ENCODE measurements at places on chromosomes 3 and 15.

- no peak for DNase-seq
Observed at GRCh38 chr15:95843241-95843910, 487.1 kb upstream of the NR2F2 start.

GRCh38 chr3:184486614-184487013 lies 75.0 kb upstream of the EPHB3 start:
- no peak for DNase-seq

DNA sequence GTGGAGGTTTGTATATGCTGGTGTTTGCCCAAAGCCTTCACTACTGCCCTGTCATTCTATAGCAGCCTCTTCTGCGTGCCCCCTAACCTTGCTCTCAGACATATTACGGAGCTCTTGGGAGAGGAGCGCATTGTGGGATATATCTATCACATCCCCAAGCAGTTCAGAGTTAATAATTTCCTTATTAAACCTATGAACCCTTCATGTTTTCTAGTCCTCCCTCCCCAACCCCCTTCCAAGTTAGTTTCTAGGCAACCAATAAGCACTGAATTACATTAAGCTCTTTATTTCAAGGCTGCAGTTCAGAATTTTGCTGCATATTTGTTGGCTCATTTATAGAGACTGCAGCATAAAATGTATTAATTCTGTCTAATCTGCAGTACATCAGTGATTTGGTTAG lies 57.3 kb upstream of the GRM7 start:
- DNase-seq: no peak

DNA sequence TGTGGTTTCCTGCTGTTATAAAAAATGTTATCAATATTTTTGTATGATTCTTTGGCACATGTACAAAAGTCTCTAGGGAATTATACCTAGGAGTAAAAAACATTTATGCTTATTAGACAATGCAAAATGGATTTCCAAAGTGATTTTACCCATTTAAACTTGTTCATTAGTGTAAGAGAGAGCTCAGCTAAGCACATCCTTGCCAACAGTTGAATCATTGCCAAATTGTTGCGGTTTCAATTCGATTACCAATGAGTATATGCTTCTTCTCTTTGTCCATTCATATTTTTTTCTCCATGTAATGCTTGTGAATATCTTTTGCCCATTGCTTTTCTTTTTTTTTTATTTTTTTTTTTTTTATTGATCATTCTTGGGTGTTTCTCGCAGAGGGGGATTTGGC lies 17.2 kb downstream of the CASR start:
- DNase-seq: no peak

DNA sequence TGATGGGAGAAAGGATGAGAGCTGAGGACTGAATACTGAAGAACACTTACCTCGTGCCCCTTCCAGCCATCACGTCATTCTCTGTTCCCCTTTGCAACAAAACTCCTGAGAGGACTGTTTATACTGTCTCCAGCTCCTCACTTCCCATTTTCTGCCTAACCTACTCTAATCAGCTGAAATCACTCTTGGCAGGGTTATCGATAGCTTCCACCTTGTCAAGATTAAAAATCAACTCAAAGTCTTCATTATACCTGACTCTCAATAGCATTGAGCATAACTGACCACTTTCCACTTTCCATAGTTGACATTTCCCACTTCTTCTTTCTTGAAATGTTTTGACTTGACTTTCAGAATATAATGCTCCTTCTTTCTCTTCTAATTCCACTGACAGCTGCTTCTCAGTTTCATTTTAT lies 4.3 kb downstream of the BTBD1 start:
- no peak for DNase-seq

DNA sequence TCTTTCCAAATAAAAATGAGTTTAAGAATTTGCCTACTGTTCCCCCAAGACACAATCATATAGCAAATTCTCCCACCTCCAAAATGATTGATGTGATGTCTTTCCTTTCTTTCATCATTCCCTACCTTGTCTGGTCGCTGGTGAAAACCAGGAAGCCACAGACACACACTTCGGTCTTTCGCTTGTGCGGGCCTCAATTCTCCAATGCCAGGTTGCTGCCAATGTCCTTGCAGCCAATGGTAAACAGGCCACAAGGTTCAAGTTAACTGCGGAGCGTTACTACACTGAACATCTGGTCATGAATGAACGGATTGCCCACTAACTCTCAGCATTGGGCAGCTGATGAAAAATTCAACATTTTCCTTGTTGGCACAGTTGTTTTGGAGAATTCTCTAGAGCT lies 192.2 kb downstream of the FOXP1 start:
- no peak for DNase-seq

DNA sequence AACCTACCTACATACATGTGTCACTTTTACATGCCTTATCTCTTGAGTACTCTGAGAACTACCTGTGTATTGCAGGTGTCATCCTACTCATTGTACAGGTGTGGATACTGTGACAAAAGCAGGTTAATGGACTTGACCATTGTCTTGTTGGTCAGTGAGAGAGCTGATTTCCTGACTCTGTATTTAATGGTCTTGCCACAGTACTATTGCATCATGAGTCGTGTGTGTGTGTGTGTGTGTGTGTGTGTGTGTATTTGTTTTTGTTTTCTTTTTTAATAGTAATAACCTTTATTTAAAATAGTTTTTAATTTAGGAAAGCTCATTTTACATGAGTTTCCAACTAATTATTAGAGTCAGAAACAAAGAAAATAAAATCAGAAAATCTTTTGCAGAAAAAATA lies 7.7 kb downstream of the SELENOT start:
- no peak for DNase-seq

- peak; percentile 5 for DNase-seq
Observed at GRCh38 chr3:44104668-44105321, 136.9 kb upstream of the TOPAZ1 start.

- no peak for DNase-seq
Observed at GRCh38 chr3:143826296-143826695, 22.0 kb downstream of the SLC9A9 start.

DNA sequence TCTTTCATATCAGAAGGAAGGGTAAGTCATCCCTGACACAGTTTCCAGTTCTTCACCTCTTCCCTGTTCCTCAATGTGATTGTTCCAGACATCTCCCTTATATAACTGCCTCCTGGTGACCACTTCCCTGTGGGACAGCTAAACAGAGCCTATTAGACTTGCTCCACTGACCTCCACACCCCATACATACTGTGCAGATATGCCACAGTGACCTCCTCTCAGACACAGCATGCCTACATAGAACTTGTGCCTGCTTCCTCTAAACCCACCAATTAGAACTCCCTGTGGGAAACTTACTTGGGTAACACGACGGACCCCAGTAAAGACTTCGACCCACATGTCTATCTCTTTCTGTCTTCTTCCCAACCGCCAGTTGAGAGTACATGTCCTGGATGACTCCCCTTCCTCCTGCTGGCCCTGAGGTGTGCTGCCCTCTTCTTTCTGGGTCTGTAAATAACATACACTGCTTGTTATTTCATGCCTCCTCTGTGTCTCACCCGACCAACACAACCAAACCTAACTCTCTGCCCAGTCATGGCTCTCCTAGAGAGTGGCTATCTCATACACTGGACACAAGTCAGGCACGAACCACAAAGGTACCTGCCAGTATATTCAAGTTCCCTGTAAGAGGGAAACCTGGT lies 53.0 kb downstream of the IGSF11 start:
- no peak for DNase-seq

GRCh38 chr3:102791641-102792589 lies 357.1 kb downstream of the ZPLD1 start:
- DNase-seq: no peak

- no peak for DNase-seq
Observed at GRCh38 chr15:51302480-51302879, 35.9 kb downstream of the CYP19A1 start.

GRCh38 chr3:142118911-142119310 lies 30.4 kb downstream of the TFDP2 start:
- DNase-seq: no peak

- DNase-seq: no peak
Observed at GRCh38 chr3:45612918-45613602, 18.5 kb downstream of the LIMD1 start.

DNA sequence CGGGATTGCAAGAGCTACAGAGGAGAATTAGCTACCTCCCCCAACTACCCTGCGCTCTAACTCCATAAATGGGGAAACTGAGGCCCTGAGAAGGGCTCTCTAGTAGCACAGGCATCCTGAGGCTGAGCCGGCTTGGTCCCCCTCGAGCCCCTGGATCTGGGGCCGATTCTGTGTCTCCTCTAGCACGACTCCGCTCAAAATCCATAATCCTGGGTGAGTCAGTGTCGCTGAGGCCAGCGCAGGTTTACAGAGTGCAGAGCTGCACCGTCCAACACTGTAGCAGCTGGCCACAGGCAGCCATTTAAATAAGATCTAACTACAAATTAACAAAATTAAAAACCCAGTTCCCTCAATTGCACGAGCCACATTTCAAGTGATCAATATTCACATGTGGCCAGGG lies 10.8 kb downstream of the GATA2 start:
- no peak for DNase-seq

- DNase-seq: no peak
Observed at GRCh38 chr3:102525624-102526023, 90.8 kb downstream of the ZPLD1 start.

- DNase-seq: no peak
Observed at GRCh38 chr3:120684896-120685295, 2.9 kb upstream of the HGD start.

DNA sequence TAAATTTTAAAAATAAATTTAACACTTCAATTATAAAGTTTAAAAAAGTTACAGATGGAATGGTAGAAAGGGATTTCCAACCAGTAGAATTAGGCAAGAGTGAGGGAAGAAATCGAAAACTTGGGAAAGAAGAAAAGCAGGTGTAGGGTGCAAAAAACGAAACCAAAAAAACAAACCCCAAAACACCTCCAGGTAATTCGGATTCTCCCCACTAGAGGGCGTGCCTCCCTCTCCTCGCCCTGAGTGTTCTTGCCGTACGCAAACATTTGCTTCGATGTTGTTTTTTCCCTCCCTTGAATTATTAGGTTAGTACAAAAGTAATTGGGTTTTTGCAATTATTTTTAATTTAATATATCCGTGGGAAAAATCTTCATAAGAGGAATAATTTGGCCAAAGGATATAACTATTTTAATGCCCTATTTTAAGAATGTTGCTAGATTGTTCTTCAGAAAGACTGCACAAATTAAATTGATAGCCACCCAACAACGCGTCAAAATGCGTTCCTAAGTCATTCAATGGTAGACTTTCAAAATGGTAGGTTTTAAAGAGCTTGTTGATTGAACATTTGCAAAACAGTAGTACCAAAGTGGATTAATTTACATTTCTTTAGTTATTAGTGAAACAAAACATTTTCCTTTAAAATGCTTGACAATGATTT lies 63.7 kb downstream of the SLC30A4 start:
- DNase-seq: peak; percentile 72

GRCh38 chr15:33742800-33743199 lies 225.5 kb upstream of the CHRM5 start:
- no peak for DNase-seq

- no peak for DNase-seq
Observed at GRCh38 chr3:51642462-51642861, 28.6 kb upstream of the TEX264 start.

GRCh38 chr3:94593526-94594150 lies 530.8 kb downstream of the NSUN3 start:
- no peak for DNase-seq

DNA sequence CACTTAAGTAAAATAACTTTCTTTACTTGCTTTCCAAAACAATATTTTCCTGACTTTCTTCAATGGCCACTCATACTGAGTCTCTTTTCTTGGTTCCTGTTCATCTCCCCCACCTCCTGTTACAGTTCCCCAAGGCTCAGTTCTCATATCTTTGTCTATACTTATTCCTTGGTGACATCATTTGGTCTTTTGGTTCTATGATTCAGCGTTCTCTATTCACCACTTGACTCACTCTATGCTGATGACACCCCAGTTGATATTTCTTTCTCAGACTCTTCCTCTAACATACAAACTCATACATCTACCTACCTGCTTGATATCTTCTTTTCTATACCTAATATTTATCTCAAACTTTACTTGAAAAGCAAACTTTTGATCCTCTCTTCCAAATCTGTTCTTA lies 85.0 kb upstream of the P3H2 start:
- no peak for DNase-seq

GRCh38 chr3:128585974-128586373 lies 64.6 kb downstream of the RPN1 start:
- DNase-seq: no peak

DNA sequence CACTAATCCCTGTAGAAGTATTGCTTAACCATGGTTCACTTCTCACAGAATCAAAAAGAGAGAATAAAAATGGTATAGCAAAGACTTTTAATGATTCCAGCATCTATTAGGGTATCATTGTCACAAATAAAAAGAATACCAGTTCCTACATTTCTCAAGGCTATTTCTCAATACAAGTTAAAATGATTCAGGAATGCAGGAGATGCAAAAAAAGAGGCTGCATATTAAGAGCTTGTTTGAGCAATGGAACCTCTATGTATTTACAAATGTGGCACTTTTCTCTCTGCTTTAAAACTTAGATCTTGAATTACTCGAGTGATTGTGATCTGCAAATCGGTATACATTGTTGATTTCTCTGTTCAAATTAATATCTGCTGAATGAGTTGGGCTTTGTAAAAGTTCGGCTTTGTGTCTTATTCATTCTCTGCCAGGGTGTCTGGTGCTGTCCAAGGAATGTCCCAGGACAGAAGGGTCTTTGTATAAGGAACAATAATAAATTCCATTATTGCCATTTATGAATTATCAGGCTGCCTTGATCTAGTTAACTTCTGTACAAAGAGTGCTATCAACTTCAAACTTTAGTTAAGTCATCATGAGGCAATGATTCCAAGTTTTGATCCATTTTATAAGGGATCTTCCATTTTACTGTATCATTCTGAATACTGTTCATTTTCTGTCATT lies 364.2 kb downstream of the RBMS3 start:
- DNase-seq: no peak

DNA sequence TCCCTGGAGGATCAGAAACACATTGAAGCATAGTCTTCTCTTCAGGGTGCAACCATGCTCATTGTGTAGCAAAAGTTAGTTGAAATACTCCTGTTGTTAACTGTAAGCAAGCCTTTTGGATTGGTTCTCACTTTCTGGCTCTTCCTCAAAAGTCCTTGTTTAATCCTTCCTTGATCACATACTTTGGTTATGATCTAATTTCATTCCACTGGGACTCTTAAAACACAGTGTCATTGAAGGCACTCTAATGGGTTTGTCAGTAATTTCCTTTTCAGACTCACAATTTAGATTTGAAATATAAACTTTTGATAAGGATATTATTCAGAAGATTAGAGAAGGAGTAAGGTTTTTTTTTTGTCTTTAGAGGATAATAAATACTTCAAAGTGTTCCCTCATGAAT lies 451.7 kb upstream of the SGO1 start:
- DNase-seq: no peak

DNA sequence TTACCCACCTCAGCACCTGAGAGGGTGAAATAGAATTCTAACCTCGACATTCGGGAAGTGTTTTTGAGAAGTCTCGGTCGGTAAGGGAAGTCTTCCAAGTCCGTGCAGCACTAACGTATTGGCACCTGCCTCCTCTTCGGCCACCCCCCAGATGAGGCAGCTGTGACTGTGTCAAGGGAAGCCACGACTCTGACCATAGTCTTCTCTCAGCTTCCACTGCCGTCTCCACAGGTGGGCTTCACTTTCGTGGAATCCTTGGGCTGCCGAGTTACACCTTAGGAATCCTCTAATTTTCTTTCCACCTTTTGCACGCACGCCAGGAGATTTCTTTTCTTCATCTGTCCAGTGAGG lies 775 bp downstream of the CCNDBP1 start:
- DNase-seq: no peak
